Naive thymus-derived CD4-positive, alpha-beta T cell (primary cell): ENCODE measurements at places on chromosomes 2 and 18.
A peak's percentile ranks its signal among the peaks of the same experiment; 100 is the strongest.

GRCh38 chr2:103991591-103991990 is 862.3 kb upstream of the POU3F3 start:
- no peak for DNase-seq

DNA sequence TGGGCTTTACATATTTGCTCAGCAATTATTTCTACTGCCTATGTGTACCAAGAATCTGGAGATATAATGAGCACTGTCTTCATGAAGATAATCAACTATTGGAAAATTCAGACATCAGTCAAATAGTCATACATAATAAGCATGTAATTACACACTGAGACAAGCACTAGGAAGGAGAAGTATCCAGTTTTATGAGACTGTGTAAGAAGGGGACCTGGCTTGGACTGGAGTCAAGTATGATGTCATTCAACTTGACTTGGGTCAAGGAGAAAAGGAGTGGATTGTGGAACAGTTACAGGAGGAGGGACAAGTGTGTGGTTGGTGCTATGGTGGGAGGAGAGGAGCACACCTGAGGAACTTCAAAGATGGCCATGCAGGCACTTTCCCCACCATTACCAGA is 419.8 kb upstream of the TRIB2 start:
- no peak for DNase-seq

DNA sequence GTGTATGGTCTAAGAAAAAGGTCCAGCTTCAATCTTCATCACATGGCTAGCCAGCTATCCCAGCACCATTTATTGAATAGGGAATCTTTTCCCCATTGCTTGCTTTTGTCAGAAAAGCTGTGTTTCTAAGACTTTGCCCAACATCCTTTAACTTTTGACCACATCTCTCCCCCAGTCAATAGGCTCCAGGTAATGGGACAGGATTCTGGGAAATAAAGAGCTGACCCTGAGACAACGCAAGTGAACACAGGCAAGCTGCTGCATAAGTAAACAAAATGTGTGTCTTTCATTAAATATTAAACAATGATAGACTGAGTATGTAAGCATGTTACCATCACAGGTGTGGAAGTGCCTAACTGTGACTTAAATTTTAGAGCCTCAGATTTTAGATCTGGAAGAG is 23.0 kb downstream of the FAM110C start:
- DNase-seq, result no peak

- no peak for DNase-seq
These were observed 187.3 kb upstream of the CTAGE1 start for GRCh38 chr18:22604986-22605421.

GRCh38 chr2:60861736-60862135 is 19.6 kb upstream of the REL start:
- no peak for DNase-seq

DNA sequence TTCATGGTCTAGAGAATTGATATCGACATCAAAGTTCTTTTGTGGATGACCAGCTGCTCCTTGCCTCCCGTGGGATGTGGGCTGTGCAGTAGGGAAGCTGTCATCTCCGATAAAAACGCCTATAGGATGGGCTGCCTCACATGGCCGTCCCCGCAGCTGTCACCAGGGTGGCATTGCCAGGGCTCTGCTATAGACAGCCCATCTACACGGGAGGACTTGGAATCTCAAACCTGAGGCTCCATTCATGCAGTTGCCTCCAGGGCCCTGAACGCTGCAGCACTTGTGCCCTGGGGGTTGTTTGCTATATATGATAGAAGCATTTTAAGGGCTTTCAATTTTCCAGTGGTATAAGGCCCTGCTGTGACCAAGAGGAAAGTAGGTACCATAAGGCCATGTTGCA is 183.1 kb downstream of the MYCN start:
- DNase-seq, result no peak

- DNase-seq, result no peak
These were observed 125.9 kb downstream of the BCL2L11 start for GRCh38 chr2:111246620-111247061.

GRCh38 chr2:95050385-95051300 is 25.1 kb downstream of the MAL start:
- no peak for DNase-seq

GRCh38 chr18:37385846-37386778 is 179.5 kb downstream of the CELF4 start:
- peak; percentile 26 for DNase-seq

DNA sequence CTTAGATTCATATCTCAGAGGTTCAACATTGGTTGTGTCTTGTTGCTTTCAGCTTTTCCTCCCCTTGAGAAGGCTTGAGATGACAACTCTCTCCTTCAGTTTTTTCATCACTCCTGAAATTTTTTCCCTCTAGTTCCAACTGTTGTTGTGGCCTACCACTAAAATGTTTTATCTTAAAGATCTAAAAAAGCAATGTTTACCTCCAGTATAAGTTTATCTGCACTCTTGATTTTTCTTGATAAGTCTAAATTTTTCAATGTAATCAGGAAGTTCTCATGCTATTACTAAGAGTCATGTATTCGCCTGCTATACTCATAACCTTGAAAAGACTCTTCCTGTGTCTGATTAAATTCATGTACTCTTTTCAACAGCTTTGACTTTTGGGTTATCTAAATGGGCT is 366.3 kb upstream of the TFPI start:
- no peak for DNase-seq

- no peak for DNase-seq
These were observed 34.2 kb downstream of the ATOH8 start for GRCh38 chr2:85787981-85788340.

- no peak for DNase-seq
These were observed 299.7 kb downstream of the DSEL start for GRCh38 chr18:67216846-67217245.

DNA sequence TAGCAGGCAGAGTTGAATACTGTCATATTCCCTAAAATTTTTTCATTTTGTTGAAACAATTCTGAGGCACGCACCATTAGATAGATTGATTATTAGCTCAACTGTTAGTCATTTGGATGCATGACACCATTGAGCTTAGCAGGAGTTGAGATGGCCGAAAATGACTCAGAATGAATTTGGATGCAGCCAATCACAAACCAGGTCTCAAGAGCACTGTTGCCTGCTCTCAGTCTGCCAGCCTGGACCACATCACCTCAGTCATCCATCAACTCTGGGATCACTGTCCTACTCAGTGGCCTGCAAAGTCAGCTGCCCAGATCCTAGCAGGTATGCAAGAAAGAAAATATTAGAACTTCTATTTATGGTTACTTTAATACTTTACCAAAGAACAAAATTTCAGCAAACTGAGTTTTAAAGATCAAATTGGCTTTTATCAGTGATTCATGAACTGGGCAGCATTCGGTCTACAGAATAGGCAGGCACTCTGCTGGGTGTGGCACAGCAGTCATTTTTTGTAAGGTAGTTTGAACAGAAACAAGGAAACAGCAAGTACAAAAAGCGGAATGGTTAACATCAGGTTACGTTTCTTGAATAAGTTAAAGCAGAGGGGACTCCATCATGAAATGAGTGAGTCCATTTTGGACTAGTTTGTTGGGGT is 152.7 kb upstream of the ARHGAP28 start:
- no peak for DNase-seq

- DNase-seq, result no peak
These were observed 46.3 kb downstream of the PPP1R1C start for GRCh38 chr2:182031956-182032355.

GRCh38 chr2:241265506-241265905 is 50.0 kb downstream of the HDLBP start:
- no peak for DNase-seq

DNA sequence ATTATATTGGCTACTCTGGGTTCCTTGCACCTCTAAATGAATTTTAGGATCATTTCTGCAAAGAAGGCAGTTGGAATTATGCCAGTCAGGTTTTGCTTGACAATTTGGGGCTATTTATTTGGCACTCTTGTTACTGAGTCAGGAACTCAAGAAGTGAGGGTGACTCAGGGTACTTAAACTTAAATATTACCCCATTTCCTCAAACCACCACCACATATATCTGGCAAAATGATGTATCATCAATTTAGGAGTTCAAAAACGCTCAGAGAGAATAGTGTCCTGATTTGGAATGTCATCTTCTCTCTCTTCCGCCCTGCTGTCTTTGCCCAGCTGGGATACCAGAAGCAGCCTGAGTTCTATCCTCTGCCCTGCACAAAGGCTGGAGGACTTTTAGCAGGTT is 2.4 kb upstream of the THNSL2 start:
- DNase-seq, result no peak

DNA sequence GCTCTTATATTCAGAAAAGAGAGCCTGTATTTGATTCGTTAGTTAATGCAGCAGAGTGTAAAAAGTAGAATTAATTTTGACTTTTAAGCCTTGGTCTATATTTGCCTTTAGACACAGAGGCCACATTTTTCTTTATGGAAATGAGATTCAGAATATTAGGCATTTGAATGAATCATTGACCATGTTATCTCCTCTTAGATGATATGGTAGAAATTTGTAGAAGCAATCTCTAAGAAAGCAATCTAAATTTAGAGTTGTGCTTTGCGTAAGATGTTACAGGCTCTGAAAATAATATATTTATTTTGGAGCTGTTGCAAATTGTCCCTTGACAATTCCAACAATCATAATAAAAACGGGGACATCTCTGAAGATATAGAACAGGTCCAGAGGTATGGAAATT is 68.3 kb upstream of the ST6GAL2 start:
- DNase-seq, result no peak

DNA sequence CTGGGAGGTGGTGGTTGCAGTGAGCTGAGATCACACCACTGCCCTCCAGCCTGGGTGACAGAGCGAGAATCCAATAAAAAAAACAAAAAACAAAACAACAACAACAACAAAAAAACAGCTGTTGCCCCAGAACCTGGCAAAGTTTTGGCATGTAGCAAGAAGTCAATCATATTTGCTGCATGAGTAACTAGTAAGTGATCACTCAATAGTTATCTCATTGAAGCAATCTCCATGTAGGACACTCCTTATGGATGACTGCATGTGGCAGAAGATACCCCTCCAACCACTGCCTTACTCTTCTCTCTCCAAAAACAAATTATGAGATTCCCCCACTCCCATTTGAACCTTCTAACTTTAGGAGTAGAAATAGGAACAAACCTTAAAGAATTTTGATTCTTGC is 113.7 kb downstream of the TTC27 start:
- no peak for DNase-seq

DNA sequence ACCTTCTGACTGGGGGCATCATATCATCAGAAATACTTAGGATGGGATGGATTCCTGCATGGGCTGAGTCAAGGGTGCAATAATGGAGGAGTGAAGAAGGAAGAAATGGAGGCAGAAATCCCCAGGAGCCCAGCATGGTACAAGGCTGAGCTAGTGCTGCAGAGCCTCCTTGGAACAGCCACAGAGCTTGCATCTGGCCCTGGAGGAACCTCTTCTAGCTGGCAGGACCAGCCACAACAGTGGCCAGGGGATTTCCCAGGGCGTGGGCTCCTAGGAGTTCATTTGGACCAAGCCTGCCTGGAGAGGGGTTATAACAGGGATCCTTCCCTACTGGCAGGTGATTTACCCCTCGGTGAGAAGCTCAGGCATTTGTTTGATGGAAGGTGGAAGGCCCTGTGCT is 4.7 kb upstream of the IL37 start:
- no peak for DNase-seq

DNA sequence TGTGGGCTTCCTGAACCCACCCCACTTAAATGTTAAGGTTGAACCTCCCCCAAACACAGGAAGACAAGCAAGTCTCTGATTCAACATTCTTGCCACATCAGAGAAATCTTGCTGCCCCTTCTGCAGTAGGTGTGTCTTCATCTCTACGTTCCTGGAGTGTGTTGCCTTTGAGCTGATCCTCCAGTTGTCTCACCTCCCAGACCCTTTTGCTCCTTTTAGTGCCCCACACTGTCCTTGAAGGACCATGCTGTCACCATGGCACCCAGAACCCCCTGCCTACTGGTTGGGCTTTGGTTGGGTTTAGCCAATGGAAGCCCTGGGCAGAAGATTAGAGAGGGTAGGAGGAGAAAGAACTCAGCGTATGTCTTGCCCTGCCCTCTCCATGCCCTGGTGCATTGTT is 10.7 kb downstream of the CAB39 start:
- peak; percentile 70 for DNase-seq

DNA sequence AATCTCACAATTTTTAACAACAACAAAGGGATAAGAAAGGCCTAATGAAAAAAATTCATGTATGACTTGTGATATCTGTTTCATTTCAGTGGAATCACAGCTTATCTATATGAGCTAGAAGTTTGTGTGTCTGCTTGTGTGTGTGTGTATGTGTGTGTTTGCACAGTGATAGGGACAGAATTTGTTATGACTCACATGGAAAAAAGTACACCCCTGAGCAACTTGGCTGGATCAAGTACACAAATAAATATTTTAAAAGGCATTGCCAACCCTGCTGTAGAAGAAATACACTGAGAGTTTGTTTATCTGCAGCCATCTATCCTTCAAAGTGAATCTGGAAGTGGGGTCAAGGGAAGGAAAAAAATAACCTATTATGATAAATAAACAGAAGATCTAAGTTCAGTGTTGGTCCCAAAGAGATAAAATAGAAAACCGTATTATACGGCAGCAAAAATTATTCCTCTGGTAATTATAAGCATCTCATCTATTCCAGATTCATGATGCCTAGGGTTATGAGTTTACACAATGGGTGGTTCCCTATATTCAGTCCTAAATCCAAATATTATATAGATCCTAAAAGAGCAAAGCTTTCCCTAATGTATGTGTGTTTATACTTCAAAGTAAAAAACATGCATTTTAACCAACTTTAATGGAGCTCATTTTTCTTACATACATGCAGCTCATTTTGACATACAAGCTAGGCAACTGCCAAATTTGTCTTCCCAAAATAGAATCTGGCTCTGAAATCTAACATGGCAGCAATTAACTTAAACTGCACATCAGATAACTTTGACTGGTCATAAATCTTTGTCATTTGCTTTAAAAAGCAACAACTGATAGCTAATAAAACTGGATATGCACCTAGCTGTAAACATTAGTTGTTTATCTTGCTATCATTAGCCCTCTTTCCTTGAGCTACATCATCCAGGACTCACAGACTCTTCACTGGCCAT is 420.6 kb downstream of the IRS1 start:
- no peak for DNase-seq

DNA sequence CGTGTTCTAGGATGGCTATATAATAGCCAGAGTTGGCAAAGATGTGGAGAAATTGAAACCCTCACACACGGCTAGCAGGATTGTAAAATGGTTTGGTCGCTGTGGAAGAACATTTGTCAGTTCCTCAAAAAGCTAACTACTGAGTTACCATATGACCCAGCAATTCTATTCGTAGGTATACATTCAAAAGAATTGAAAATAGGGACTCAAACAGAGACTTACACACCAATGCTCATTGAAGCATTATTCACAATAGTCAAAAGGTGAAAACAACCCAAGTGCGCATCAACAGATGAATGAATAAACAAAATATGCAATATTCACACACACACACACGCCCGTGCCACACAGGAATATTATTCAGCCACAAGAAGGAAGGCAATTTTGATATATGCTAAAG is 98.7 kb downstream of the PLA2R1 start:
- DNase-seq, result no peak

DNA sequence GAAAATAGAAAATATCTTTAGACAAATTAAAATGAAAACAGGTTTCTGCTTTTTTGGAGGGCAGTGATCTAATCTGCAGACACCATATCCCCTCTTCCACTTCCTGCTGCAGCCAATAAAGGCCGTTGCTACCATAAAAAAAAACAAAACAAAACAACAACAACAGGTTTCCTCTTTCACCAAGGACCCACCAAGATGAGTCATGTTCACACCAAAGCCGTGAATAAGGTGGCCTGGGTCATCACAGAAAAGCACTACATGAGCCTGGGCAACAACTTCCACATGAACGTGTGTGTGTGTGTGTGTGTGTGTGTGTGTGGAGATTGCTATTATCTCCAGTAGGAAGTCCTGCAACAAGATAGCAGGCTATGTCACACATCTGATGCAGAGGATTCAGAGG is 24.8 kb upstream of the TFCP2L1 start:
- no peak for DNase-seq
